Gastroesophageal sphincter (tissue), 4 donors: ENCODE measurements at places on chromosomes 1 and 21.

- no peak overlapping the region for H3K27ac ChIP-seq
- ATAC-seq, result no peak
- no peaks in the 10 kb centered on the region for H3K36me3 ChIP-seq
- H3K27me3 ChIP-seq, result peaks cover 13% of the 10 kb centered on the region
- no peak overlapping the region for H3K4me3 ChIP-seq
Observed at GRCh38 chr1:25017436-25018109, 87.5 kb upstream of the RUNX3 start.

DNA sequence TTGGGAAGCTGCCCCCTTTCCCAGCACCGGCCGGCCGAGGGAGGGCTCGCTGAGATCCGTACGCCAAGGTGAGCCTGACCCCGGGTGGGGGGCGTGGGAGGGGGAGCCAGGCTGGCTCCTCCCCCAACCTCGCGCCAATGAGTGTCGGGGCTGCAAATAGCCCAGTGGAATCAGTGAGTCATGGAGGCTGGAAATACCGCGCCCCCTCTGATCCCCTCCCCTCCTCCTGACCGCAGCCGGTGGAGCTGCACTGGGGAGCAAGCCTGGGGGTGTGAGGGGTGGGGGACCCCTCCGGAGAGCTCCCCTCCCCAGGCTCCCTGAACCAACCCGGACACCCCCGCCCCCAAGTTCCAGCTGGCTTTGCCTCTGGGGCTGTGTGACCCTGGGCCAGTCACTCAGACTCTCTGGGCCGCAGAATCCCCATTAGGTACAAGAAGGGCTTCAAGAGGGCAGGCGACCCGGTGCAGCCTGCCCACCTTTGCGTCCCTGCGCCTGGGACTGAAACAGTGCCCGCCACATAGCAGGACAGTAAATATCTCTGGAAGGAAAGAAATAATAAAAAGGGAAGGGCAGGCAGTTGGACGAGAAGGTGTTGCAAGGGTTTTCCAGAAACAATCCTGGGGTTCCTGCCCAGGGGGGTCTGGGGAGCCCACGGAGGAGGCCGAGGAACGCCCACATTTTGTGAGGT, 4.5 kb downstream of the HSPB7 start:
- peak; percentile 50 for ATAC-seq
- no peaks in the 10 kb centered on the region for H3K27me3 ChIP-seq
- peaks cover 72% of the 10 kb centered on the region for H3K4me1 ChIP-seq

- H3K36me3 ChIP-seq, result peaks cover 12% of the 10 kb centered on the region
- no peak overlapping the region for H3K4me3 ChIP-seq
Observed at GRCh38 chr21:25560891-25561290, 46.4 kb downstream of the MRPL39 start.

GRCh38 chr1:87450615-87451209, 122.0 kb downstream of the LMO4 start:
- no peak for ATAC-seq
- no peaks in the 10 kb centered on the region for H3K27me3 ChIP-seq
- H3K27ac ChIP-seq, result no peak overlapping the region
- no peak overlapping the region for H3K4me3 ChIP-seq
- no peaks in the 10 kb centered on the region for H3K36me3 ChIP-seq
- H3K4me1 ChIP-seq, result peaks cover 3% of the 10 kb centered on the region

GRCh38 chr1:42282024-42282579, 52.9 kb downstream of the FOXJ3 start:
- H3K27ac ChIP-seq, result no peak overlapping the region
- H3K27me3 ChIP-seq, result no peaks in the 10 kb centered on the region
- no peak overlapping the region for H3K4me3 ChIP-seq
- peaks cover 1% of the 10 kb centered on the region for H3K36me3 ChIP-seq

- no peaks in the 10 kb centered on the region for H3K36me3 ChIP-seq
- no peak overlapping the region for H3K4me3 ChIP-seq
- no peak for ATAC-seq
- no peak overlapping the region for H3K27ac ChIP-seq
- H3K27me3 ChIP-seq, result peaks cover 44% of the 10 kb centered on the region
- no peaks in the 10 kb centered on the region for H3K4me1 ChIP-seq
Observed at GRCh38 chr1:47469910-47470309, 32.1 kb downstream of the FOXD2 start.

- no peak overlapping the region for H3K27ac ChIP-seq
- no peak for ATAC-seq
- no peaks in the 10 kb centered on the region for H3K4me1 ChIP-seq
- H3K27me3 ChIP-seq, result peaks cover 3% of the 10 kb centered on the region
- H3K36me3 ChIP-seq, result no peaks in the 10 kb centered on the region
Observed at GRCh38 chr21:35020436-35020835, 28.7 kb downstream of the RUNX1 start.

DNA sequence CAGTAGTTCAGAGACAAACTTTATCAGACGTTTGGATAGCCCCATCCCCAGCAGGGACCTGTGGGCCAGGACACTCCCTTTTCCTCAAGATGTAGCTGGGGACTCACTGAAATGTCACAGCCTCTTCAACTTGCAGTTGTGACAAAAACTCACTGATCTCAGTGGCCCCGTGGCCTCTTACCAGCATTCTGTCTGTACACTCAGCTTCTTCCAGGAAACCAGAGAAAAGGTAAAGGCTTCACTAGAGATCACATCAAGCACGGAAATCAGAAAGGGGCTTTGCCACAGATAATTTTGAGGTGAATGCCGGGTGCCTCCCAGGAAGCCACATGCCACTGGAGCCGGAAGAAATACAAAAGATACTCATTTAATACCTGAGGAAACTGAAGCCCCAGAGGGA, 122.2 kb downstream of the CCDC185 start:
- no peaks in the 10 kb centered on the region for H3K36me3 ChIP-seq
- no peaks in the 10 kb centered on the region for H3K4me1 ChIP-seq
- H3K4me3 ChIP-seq, result no peak overlapping the region
- ATAC-seq, result no peak
- peaks cover 8% of the 10 kb centered on the region for H3K27me3 ChIP-seq

- no peaks in the 10 kb centered on the region for H3K27me3 ChIP-seq
- H3K4me3 ChIP-seq, result no peak overlapping the region
- H3K36me3 ChIP-seq, result no peaks in the 10 kb centered on the region
Observed at GRCh38 chr21:28148400-28149064, 844.1 kb downstream of the LTN1 start.
